ENCODE measurements at places on chromosomes 16 and 17.

- no peak for DNase-seq
Observed at GRCh38 chr16:68686905-68687304, 41.8 kb downstream of the CDH3 start.

- no peak for DNase-seq
Observed at GRCh38 chr17:4135489-4135888, 7.3 kb downstream of the ZZEF1 start.

- DNase-seq, result no peak
Observed at GRCh38 chr16:86931410-86931941, 353.1 kb downstream of the FOXL1 start.

GRCh38 chr17:82031303-82031884 lies at the start of gene RAC3:
TSS of gene RAC3 (plus strand) at chr17:82031678. CDS start at chr17:82031762, 84 bp downstream.
- no peak for DNase-seq

DNA sequence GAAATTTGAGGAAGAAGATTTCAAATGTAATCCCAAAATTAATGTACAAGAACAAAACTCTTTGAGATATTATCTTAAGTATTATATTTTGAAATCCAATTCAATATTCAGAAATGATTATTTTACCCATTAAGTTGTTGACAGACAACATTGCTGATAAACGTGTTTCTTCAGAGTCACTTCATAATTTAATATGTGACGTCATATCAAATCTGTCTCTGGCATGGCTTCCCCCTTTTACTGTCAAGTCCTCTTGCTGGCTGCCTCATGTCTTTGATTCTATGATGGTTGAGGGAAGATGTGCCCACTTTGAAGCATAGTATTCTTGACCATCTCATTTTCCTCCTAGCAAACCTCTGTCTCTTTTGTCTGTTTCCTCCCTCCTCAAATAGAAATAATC lies 1257.1 kb upstream of the GOT2 start:
- DNase-seq, result no peak

- DNase-seq, result no peak
Observed at GRCh38 chr17:73411313-73411747, 99.5 kb upstream of the CDC42EP4 start.

DNA sequence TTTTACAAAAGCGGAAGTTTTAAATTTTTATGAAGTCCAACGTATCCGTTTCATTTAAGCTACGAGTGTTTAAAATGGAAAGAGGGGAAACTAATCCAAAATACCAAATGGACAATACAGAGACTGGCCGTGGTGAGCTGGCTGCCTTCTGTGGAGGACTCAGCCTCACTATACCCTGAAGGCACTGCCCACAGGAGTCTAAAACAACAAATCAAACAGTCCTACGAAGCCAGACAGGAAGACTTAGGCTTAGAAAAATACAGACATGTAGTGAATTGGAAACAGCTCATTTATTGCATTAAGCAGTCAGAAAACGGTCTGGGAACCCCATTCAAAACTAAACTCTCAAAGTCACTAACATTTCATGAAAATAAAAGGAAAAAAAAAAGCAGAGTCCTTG lies 75.1 kb downstream of the CYTH1 start:
- no peak for DNase-seq

DNA sequence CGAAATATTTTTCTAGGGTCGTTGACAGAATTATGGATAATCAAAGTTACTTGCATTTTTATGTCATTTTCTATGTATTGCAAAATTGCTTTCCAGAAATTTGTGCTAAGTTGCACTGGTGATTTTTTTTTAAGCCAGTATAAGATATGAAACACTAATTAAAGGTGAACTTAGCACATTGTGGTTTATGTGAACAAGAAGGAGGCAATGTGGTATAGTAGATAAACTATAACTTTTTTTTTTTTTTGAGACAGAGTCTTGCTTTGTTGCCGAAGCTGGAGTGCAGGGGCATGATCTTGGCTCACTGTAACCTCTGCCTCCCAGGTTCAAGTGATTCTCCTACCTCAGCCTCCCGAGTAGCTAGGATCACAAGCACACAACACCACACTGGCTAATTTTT lies 13.2 kb downstream of the DGKE start:
- DNase-seq, result no peak

DNA sequence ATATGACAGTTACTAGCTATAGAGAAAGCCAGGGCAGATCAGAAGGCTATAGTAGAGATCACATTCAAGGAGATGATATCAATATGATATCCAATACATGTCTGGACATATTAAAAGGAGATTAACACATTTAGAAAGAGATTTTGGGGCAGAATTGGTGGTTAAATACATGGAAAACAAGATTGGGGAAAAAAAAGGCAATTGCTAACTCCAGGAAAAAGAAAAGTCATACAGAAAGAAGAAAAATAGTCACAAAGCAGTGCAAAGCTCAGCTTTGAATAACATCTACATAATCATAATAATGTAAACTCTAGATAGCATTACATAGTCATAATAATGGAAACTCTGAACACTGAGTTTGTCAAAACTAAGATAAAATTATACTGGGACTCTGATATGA lies 40.6 kb downstream of the MYH11 start:
- no peak for DNase-seq

DNA sequence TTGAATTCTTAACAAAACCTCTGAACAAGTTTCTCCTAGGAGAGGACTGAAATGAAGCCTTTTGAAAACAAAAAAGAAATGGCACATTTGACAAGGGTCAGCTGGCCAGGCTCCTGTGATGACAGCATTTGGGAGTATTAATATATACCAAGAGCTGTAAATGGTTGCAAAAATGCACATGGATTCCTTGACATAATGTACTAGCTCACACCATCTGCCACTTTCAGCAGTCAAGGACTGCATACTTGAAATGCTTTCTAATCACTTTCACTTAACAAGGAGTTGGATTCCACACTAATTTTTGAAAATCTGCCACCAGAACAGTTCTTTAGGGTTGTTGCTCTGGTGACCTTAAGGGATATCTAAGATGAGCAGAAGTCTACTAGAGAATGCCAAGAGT lies 236.7 kb upstream of the TOX3 start:
- no peak for DNase-seq

DNA sequence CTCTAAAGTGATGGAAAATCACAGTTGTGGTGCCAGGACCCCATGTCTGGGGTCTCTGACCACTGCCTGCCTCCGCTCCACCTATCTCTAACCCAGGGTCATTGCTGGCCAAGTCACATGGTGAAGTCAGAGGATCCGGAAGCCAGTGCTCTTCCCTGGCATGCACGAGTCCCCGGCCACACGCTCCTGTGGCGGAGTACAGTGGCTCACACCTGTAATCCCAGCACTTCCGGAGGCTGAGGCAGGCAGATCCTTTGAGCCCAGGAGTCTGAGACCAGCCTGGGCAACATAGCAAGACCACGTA lies 21.5 kb upstream of the RBFOX3 start:
- DNase-seq, result no peak

GRCh38 chr16:83755391-83755790 lies 52.4 kb upstream of the HSBP1 start:
- no peak for DNase-seq

GRCh38 chr17:39351508-39351907 lies 49.9 kb downstream of the FBXL20 start:
- DNase-seq, result no peak

DNA sequence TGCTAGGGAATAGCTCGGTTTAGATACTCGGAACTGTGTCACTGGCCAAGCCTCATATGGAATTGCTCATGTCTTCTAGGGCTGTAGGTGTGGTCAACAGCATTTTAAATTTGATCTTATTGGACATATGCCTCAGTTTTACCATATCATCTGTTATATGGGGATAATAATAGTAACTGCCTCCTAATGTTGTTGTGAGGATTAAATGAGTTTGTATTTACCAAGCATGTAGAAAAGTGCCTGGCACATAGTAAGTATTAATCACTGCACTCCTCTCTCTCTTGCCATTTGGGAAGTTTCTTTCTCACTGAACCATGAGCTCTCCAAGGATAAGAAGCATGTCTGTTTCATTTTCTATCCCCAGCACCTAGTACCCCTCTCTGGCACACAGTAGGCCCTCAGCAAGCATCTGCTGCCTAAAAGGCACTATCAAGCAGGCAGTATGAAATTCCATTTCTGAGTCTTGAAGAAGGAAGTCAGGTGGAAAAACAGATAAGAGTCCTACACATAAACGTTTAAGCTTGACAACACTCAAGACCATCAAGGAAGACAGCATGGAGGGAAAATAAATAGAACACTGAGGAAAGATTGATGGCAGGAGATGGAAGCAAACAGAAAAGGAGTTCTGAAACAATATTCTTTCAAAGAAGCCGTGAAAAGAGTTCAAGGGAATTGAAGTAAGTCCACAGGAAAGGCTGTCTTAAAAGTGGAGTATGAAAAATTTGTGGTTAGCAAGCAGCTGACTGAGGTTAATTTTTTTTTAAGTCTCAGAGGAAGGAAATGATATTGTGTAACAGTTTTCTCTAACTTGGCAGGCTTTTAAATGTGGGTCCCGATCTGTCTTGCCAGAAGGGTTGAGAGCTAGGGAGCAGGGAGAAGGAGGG lies 2.2 kb upstream of the ATP6V0A1 start:
- DNase-seq, result no peak
